ENCODE measurements at places on chromosomes 3 and 15.
A peak's percentile ranks its signal among the peaks of the same experiment; 100 is the strongest.

DNA sequence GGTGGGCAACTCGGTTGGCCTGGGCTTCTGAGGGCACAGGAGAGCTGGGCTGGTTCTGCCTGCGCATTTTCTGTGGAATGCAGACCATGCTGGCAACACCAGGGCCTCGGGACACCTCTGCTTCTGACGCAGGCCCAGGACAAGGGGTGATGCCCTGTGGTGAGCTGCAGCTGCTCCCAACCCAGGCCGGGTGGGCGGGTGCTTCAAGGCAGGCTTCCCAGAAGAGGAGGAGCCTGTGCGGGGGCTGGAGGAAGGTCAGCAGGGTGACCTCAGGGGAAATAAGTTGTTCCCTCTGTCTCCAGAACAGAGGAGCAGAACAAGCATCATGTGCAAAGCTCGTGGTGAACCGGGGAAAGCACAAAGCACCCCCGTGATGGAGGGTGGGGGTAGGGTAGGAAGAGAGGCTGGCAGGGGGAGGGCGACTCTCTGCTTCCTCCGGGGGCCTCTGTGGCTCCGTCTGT, 11.0 kb upstream of the PLXNA1 start:
- no peak for DNase-seq

GRCh38 chr3:149581681-149582370, 76.0 kb downstream of the WWTR1 start:
- DNase-seq = no peak

DNA sequence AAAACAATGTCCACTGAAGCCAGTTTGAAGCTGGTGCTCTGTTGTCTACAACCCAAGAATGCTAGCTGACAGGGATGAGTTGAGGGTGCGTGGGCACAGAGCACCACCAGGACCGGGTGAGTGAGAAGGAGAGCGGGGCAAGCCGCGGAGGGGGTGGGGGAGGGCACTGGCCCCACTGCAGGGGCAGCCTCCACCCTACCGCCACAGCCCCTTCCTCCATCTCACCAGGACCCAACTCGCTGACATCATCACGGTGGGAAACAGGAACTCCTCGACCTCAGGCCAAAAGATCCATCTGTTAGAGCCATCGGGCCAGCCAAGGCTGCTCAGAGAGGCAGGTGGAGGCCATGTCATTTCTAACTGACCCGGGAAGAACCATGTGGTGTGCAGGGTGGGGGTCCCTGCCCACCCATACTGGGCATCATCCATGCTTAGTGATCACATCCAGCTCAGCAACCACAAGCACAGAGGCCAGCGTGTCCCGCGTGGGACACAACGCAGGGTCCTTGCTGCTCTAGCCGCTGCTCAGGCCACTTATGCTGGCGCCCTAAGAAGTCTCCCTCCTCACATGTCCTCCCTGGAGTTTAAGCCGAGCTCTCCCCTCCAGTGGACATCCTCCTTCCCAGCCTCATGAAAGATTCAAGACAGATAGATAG, 57.6 kb upstream of the GATA2 start:
- DNase-seq = no peak

DNA sequence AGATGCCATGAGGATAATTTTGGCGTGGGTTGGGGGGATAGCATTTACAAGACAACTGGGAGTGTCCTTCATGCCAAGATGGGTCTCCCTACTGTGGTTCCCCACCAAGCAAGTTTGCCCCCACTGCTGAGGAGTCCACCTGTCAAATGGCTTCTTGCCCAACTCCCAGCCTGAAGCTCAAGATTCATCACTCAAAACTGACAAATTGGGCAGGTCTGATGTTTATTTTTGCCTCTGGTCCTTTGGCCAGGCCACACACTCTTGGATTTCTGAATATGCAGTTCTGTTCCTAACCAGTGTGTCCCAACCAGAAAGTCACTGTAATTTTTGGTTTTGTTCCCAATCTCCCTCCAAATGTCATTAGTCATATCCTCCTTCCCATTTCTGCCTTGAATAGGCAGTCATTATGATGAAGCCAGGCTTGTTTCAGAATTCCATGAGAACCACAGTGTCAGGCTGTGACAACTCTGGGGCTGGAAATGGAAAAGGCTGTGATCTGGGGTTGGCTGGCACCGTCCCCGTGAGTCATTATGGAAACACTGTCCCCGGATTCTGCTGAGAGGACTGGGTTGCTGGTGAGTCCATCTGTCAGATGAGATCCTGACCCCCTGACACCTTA, 29.3 kb upstream of the MEF2A start:
- DNase-seq = no peak

- no peak for DNase-seq
Measured at GRCh38 chr3:23041918-23042696, 161.0 kb upstream of the UBE2E2 start.

- no peak for DNase-seq
Measured at GRCh38 chr15:96413657-96414056, 83.2 kb downstream of the NR2F2 start.

GRCh38 chr3:191963182-191963581, 502.2 kb downstream of the PYDC2 start:
- no peak for DNase-seq

DNA sequence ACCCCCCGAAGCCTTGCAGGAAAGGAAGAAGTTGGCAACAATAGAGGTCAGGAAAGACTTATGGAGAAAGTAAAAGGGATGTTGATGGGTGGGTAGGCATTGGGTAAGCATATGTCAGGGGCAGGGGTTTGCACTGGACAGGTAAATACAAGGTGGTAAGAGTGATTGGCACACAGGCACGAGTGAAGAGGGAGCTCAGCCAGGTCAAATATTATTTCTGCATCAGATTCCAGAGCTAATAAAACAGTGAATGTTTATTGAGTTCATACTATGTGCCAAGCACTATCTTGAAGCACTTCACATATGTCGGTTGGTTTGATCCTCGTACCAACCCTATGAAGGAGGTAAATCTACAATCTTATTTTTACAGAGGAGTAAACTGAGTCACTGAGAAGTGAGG, 6.6 kb downstream of the CLSTN2 start:
- DNase-seq = no peak

- DNase-seq = no peak
Measured at GRCh38 chr3:94011233-94011711, 17.1 kb downstream of the STX19 start.

- no peak for DNase-seq
Measured at GRCh38 chr15:52289629-52290081, 5.9 kb downstream of the MYO5C start.

DNA sequence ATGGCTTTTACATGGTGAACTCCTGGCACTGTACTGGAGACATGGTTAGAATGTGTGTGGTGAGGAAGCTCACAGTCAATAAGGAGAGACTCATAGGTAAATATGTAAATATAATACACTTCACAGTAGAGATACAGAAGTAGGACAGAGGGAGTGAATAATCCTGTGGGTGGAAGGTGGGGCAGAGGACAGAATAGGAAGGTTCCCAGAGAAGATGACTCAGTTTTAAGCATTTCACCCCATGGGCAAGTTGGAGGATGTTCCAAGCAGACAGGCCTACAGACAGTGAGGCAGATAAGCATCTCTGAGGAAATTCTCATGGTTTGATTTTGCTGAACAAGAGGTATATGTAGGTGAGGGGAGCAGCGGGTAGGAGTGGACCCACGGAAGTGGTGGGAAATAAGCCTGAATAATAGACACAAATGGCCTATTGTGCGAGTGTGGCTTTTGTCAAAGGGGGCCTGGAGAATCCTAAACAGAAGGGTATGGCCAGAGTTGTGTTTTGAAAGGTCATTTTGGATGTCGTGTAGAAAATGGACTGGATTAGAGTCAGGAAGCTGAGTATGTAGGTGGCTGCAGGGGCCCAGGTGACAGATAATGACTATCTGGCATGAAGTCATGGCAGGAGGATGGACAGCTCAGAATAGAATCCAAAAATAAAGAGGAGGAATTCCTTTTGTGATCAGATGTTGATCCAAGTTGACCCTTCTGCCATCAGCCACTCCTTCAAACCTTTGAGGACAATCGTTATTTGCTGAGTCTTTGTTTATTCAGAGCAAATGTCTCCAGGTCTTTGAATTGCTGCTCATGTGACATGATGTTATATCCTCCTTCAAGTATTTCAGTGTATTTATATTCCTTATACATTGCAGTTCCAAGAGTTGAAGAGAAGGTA, 97.3 kb upstream of the THRB start:
- no peak for DNase-seq

- no peak for DNase-seq
Measured at GRCh38 chr15:58924327-58924726, 9.2 kb downstream of the SLTM start.

GRCh38 chr15:22919171-22919570, 61.0 kb downstream of the CYFIP1 start:
- DNase-seq = no peak

DNA sequence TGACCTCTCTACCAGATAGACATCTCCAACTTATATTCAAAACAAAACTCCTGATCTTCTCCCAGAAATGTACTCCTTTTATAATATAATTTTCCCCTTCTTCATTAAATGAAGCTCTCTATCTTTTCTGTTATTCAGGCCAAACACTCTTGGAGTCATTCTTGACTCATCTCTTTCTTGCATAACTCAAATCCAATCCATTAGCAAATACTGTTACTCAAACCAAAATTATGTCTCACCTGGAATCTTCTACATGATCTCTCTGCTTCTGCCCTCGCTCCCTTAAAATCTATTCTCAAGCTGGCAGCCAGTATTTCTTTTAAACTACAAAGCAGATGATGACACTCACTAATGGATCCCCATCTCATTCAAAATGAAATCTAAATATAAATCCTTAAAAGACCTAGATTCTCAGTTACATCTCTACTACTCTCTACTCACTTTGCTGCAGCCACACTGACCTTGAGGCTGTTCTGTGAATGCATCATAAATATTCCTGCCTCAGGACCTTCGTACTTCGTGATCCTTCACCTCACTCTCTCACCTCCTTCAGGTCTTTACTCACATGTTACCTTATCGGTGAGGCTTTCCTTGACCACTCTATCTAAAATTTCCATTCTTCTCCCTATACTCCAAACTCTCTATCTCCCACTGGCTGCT, 160.9 kb downstream of the TBC1D5 start:
- DNase-seq = no peak

- DNase-seq = peak; percentile 76
Measured at GRCh38 chr3:52281981-52282801, 3.7 kb upstream of the WDR82 start.

GRCh38 chr3:20246662-20247061, 60.7 kb upstream of the SGO1 start:
- DNase-seq = no peak

GRCh38 chr15:100849021-100849854, 30.4 kb upstream of the ALDH1A3 start:
- peak; percentile 22 for DNase-seq

GRCh38 chr3:186930143-186930640, at the start of gene ST6GAL1:
Gene ST6GAL1 (plus strand): TSS chr3:186930526. CDS start chr3:187042704, 112,178 bp downstream.
- peak; percentile 66 for DNase-seq

DNA sequence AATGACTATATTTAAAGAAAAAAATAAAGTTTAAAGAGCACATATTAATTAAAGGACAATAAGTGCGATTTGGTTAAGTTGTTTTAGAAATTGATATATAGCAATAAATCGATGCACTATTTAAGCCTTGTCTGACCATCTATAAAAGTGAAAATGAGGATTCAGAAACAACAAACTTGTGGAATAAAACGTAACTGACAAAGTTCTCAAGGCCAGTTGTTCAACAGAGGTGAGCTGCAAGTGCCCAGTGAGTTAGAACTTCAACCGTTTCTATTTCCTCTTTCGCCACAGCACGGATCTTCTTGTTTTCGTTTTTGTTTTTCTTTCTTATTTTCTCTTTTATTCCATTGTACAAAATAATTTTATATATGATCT, 724.9 kb upstream of the ARRDC4 start:
- DNase-seq = no peak

DNA sequence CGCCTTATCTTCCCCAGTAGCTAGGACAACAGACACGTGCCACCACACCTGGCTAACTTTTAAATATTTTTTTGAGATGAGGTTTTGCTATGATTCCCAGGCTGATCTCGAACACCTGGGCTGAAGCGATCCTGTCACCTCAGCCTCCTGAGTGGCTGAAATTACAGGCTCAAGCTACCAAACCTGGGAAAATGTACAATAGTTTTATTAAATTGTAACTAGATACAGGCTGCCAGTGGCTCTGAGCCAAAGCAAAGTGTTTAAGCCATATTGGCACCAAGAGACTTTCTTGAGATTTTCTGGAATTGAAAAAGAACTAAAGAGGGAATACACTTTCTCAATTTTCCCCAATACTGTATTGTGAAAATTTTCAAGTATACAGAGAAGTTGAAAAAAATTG, 204.3 kb downstream of the SUCLG2 start:
- no peak for DNase-seq

GRCh38 chr3:72487078-72487765, 361.0 kb downstream of the SHQ1 start:
- no peak for DNase-seq

- DNase-seq = no peak
Measured at GRCh38 chr3:170660139-170660538, 74.3 kb upstream of the SLC7A14 start.
